Glomerular endothelial cell (primary cell): ENCODE measurements at places on chromosomes 11 and 22. TPM values are rescaled to one million over a fixed set of nuclear protein-coding genes. Genes with fewer than 3 reads are reported as not detected.

DNA sequence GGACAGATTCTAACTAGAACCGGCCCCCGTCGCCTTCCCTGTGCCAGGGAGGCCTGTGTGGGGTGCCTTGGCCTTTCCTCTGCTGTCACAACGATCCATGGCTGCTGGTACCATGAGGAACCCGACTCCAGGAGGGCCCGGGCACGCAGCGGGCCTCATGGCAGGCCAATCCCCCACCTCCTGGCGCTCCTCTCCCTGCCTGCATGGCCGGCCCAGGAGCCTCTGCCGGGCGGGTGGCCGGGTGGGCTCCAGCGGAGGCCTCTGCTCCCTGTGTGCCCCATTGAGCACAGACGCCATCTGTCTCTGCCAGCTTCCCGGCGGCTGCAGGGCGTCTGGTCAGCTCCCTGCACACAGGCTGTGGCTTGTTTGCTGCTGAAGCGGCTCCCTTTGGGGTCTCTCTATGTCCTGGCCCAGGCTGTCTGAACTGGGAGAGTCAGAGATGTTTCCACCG lies 86.5 kb downstream of the MYEOV start:
- no peak for DNase-seq

LYVE1 gene
- 254 and 616 TPM in 2 replicates for total RNA-seq

- DNase-seq: no peak
Observed at GRCh38 chr22:32380991-32381390, 23.3 kb downstream of the RFPL3 start.

GRCh38 chr22:44410451-44410991 lies 87.5 kb downstream of the RTL6 start:
- no peak for DNase-seq

- DNase-seq: no peak
Observed at GRCh38 chr22:42621505-42622002, 6.9 kb upstream of the POLDIP3 start.

TSSK2 gene
- total RNA-seq: not detected in 2 replicates

GRCh38 chr11:1048375-1049070 lies 12.0 kb upstream of the MUC6 start:
- DNase-seq: no peak

DNA sequence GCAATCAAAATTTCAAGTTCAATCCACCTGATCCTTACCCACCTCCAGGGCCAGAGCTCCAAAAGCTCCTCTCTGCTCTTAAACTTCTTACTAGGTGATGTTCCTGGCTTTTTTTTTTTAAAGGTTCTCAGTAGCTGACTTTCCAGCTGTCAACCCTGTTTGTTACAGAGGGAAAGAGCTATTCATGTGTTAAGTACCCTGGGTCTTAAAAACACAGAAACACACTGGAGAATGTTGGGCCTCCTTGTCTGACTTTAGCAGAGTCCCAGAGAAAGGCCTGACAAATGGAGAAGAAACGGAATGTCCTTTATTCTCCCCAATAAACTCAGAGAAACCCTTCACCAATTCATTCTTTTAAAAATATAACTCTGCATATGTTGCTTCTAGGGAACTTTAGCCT lies 3.2 kb downstream of the LRRC4C start:
- no peak for DNase-seq

- DNase-seq: no peak
Observed at GRCh38 chr11:111833524-111833923, 37.9 kb downstream of the ALG9 start.

DNA sequence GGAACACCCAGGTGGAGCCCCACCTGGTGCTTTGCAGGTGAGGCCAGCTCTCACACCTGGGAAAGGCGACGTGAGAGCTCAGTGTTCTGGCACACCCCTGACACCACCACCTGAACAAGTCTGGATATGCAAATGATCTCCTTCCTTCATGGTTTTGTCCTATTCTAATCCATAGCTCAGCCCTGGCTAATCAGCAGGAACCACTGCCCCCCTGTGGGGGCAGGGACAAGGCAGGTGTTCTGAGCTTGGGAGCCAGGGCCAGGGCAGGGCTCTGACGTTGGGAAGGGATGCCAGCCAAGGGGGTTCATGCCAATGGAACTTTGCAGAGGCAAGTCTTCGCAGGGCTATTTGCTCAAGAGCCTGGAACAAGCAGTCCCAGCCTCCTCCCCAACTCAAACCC lies 144.2 kb downstream of the TRIM29 start:
- no peak for DNase-seq

DNA sequence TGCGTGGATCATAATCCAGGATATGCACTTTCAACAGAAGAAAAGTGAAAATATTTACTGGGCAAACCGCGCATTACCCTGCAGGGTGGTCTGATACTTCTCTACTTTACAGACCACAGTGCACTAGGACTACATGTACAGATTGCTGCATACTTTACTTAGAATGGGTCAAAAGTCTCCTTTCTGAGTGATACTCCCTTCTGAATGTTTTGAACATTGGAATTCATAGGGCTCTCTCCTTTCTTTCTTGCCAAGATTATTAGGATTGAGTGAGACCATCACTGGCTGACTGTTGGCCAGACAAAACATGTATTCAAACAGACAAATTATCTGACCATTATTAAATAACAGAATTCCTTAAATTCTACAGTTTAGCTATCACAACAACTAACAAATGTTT lies 6.6 kb upstream of the FIBIN start:
- no peak for DNase-seq

KCNJ1 gene
- 0.05 TPM in 1 of 2 replicates, not detected in the other for total RNA-seq

DNA sequence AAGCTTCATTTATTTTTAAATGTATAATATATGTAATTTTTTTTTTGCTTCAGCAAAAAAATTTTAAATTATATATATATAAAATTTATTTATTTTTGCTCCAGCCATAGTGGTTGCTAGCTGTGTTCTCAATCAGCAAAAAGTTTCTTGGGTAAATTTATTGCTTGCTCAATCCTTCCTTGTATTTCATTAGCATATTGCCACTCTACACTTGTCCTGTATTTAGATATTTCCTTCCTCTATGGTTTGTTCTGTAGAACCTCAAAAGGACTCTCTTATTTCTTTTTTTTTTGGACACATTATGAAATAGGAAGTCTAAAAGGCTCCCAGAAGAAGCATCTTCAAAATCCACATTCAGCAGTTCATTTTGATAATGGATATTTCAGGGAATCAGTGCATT lies 2.3 kb downstream of the PTPRJ start:
- DNase-seq: no peak

TIMP3 gene
- 69.8 and 194 TPM in 2 replicates for total RNA-seq

DNA sequence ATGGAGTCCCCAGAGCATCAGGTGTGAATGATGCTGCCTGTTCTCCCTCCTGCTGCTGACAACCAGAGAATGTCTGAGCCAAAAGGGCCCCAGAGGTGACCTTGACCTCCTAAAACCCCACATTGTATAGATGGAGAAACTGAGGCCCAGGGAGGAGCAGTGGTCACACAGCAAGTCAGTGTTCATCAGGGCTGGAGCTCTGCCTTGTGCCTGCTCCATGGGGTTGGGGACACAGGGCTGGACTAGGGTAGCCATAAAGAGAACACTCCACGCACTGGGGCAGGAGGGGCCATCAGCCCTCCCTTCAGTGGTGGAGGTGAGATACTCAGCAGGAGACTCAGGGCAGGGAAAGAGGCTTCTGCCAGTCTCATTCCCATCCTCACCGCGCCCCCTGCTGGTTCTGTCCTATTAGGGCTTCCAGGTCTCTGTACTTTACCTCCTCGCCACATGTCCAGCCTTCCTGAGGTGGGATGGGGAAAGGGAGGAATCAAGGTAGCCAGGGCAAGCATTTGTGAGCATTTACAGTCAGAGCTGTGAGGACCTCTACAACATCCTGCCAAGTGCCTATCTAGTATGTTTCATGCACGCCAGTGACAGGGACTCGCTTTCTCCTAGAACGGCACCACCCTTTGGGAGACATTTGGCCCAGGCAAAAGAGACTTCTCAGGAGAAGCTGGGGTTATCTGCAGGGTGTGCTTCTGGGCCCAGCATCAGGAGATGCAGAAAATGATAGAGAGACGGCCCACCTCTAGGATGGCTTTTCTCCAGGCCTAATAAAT lies 43.2 kb downstream of the NEU3 start:
- peak; percentile 37 for DNase-seq

- no peak for DNase-seq
Observed at GRCh38 chr11:23573429-23573828, 713.2 kb upstream of the CCDC179 start.

GRCh38 chr22:30667494-30668385 lies at the start of gene DUSP18:
Gene DUSP18 (minus strand): TSS chr22:30667875. CDS start chr22:30664003, 3,872 bp downstream.
- peak; percentile 27 for DNase-seq

DNA sequence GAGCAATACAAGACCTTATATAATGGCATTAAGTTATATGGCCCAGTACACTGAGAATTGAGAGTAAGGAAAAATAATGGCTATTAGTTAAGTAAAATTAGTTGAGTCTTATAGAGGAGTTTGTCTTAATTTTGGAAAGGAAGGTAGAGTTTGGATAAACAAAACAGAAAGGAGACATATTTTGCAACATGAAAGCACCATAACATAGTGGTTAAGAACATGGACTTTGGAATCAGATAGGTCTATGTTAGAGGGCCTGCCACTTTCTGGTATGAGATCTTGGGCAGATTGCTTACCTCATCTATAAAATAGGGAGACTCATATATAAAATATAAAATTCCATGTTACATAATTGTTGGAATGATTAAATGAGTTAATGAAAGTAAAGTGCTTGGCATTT lies 68.9 kb downstream of the CSTPP1 start:
- DNase-seq: no peak

DNA sequence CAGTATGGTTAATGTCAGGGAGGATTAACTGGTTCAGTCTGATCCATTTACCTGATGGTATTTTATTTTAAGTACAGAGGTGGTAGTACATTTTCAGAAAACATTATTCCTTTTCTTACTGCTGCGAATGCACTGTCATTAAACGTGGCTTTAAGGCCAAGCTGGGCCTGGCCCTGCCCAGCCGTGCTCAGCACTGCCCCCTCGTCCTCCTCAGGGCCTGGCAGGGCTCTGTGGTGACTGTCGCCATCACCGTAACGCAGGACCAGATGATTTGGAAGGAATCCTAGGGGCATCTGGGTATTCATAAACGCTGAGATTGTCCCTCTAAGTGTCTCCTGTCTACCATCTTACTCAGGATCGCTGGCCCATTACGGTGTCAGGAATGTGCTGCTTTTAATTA lies 302.0 kb downstream of the TBC1D22A start:
- no peak for DNase-seq

DNA sequence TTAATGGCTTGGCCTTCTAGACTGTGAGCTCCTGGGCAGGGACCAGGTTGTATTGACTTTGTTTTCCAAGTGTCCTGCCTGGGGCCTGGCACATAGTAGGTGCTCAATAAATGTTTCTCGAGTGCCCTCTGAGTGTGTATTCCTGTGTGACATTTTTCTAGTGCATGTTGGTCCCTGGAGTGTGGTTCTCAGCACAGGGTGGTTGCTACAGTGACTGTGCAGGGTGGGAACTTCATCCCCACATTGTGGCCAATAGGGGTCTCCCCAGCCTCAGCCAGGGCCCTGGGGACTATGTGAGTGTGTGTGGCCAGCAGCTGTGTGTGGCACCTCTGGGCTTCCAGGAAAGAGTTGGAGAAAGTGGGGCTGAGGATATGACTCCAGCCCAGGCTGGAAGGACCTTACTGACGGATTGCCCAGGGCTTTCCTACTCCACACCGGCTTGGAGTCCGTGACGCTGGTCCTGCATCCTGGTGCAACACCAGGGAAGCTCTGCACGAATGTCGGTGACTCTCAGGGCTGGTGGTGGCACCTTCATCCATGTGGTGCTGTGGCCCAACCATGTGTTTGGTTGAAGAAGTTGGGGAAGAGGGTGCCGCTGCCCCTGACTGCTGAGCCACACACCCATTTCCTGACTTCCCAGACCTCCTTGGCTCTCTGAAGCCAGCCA lies 9.0 kb upstream of the MARK2 start:
- DNase-seq: no peak

DNA sequence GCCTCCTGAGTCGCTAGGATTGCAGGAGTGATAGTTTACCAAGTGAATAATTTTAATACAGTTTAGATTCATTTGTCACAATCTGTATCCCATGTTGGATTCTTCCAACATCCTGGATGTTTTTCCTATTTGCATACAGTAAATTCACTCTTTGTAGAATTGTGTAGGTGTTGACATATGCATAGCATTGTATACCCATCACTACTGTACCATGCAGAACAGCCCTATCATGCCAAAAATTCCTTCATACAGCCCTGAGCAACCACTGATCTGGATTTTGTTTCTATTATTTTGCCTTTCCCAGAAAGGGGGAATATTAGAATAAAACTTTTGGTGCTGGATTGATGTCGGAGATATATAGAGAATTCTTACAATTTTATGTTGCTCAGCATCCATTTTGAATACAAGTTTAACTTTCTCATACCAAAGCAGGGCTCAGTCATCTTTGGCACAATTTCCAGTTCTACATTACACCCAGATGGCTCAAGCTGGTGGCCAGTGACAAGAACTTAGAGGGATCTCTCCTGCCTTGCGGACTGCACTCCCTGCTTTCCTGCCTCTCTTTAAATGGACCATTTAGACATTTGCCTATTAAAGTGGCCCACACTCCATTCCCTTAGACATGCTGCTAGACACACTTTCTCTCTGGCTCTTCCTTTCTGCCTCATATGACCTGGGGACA lies 45.4 kb upstream of the CFAP300 start:
- no peak for DNase-seq

DNA sequence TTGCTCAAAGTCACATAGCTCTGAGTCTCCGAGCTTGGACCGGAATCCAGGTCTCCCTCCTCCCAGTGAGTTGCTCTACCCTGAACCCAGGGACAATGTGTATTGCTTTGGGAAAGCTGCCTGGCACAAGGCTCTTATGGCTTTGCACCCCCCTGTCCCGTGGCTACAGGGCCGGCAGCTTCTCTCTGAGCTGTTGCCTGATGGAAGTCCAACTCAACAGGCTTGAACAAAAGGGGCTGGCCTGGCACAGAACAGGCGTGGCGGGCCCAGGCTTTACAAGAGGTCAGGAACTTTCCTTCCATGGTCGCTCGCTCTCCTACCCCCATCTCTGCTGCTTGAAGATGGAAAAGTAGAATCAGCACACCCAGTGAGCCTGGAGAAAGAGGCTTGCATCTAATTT lies 34.3 kb downstream of the MYEOV start:
- DNase-seq: no peak
